ENCODE measurements at places on chromosomes 12 and 14. TPM values are rescaled to one million over a fixed set of nuclear protein-coding genes. Genes with fewer than 3 reads are reported as not detected.
A peak's percentile ranks its signal among the peaks of the same experiment; 100 is the strongest.

The MANSC4 gene
- not detected for total RNA-seq

- DNase-seq: no peak
These were observed 21.8 kb downstream of the MDM1 start for GRCh38 chr12:68310370-68310769.

DNA sequence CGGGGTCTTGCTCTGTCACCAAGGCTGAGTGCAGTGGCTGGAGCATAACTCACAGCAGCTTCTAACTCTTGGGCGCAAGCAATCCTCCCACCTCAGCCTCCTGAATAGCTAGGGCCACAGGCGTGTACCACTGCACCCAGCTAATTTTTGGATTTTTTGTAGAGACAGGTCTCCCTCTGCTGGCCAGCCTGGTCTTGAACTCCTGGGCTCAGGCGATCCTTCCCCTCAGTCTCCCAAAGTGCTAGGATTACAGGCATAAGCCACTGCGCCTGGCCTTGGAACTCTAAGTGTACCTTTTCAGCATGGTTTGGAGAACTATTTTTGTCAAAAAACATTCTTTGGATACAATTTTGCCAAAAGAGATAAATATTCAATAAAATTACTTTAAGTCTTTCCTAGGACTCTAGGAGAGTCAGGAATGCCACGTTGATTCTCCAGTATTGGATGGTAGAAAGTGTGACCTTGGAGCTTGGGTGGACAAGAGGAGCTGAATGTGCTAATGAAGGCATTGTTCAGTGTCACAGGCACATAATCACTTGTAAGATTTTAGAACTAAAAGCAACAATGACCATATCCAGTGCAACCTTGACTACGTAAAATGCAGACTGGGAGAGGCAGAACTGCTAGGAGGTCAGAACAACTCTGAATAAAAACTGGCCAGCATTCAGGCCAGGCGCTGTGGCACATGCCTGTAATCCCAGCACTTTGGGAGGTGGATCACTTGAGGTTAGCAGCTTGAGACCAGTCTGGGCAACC lies 2.8 kb downstream of the SRSF9 start:
- DNase-seq: peak; percentile 64

The HELB gene
- total RNA-seq: 7.5 TPM

The PTPRB gene
- total RNA-seq: not detected

DNA sequence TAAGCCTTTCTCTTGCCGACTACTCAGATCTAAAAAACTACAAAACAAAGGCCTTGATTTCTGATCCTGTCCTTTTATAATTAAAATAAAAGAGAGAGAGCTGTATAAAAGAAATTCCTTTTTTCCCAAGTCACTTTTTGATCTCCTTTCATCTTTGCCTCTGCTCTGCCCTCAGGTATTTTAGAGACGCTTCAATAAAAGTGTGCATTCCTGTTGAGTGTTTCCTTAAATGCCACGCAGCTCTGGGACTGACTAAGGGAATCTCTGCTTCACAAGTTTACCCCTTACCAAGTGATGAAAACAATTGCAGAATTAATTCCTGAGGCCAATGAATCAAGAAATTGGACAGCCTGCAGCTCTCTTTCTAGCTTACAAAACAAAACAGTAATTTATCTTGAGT lies 1109.8 kb downstream of the TMTC2 start:
- DNase-seq: no peak

GRCh38 chr12:31724557-31724956 lies 4.3 kb downstream of the AMN1 start:
- peak; percentile 35 for DNase-seq

The DBX2 gene
- total RNA-seq: not detected

- DNase-seq: peak; percentile 82
These were observed 86.5 kb downstream of the DAAM1 start for GRCh38 chr14:59274991-59275391.
